Activated T-helper 1 cell treated with anti-CD3 and anti-CD28 coated beads, Interleukin-12 subunit alpha, Interleukin-12 subunit beta, Interleukin-2, Interleukin-4 antibody, amounts not matched to agents 30 ng/mL and 10 ng/mL and 1 ng/mL, durations not matched to agents 14 hours and 24 hours and 36 hours (primary cell): ENCODE measurements at places on chromosomes 5 and 9. TPM values are rescaled to one million over a fixed set of nuclear protein-coding genes. Genes with fewer than 3 reads are reported as not detected.
A peak's percentile ranks its signal among the peaks of the same experiment; 100 is the strongest.

GRCh38 chr9:1354606-1355005 lies 304.4 kb downstream of the DMRT2 start:
- H3K36me3 ChIP-seq: no peaks in the 10 kb centered on the region
- H3K4me3 ChIP-seq: no peak overlapping the region
- no peak for DNase-seq
- peaks cover 9% of the 10 kb centered on the region for H3K27me3 ChIP-seq
- no peak overlapping the region for H3K27ac ChIP-seq

GRCh38 chr9:614431-614830 lies 227.1 kb upstream of the DMRT1 start:
- DNase-seq: no peak
- H3K27ac ChIP-seq: no peak overlapping the region
- no peaks in the 10 kb centered on the region for H3K36me3 ChIP-seq
- H3K4me3 ChIP-seq: no peak overlapping the region
- H3K27me3 ChIP-seq: no peaks in the 10 kb centered on the region

GRCh38 chr5:59275510-59276324 lies 617.8 kb downstream of the PDE4D start:
- no peaks in the 10 kb centered on the region for H3K36me3 ChIP-seq
- peaks cover 11% of the 10 kb centered on the region for H3K4me1 ChIP-seq
- no peak for DNase-seq
- no peak overlapping the region for H3K27ac ChIP-seq
- peak overlapping the region; percentile 59 for H3K4me3 ChIP-seq

- no peak overlapping the region for H3K4me3 ChIP-seq
- peaks cover 18% of the 10 kb centered on the region for H3K4me1 ChIP-seq
- H3K27ac ChIP-seq: no peak overlapping the region
- no peaks in the 10 kb centered on the region for H3K27me3 ChIP-seq
- no peak for DNase-seq
Observed at GRCh38 chr5:175700991-175701390, 43.1 kb downstream of the HRH2 start.

- no peaks in the 10 kb centered on the region for H3K36me3 ChIP-seq
- no peak overlapping the region for H3K27ac ChIP-seq
- no peak for DNase-seq
- H3K4me3 ChIP-seq: no peak overlapping the region
- H3K27me3 ChIP-seq: no peaks in the 10 kb centered on the region
- no peaks in the 10 kb centered on the region for H3K4me1 ChIP-seq
Observed at GRCh38 chr9:134863941-134864820, 16.4 kb upstream of the FCN2 start.

DNA sequence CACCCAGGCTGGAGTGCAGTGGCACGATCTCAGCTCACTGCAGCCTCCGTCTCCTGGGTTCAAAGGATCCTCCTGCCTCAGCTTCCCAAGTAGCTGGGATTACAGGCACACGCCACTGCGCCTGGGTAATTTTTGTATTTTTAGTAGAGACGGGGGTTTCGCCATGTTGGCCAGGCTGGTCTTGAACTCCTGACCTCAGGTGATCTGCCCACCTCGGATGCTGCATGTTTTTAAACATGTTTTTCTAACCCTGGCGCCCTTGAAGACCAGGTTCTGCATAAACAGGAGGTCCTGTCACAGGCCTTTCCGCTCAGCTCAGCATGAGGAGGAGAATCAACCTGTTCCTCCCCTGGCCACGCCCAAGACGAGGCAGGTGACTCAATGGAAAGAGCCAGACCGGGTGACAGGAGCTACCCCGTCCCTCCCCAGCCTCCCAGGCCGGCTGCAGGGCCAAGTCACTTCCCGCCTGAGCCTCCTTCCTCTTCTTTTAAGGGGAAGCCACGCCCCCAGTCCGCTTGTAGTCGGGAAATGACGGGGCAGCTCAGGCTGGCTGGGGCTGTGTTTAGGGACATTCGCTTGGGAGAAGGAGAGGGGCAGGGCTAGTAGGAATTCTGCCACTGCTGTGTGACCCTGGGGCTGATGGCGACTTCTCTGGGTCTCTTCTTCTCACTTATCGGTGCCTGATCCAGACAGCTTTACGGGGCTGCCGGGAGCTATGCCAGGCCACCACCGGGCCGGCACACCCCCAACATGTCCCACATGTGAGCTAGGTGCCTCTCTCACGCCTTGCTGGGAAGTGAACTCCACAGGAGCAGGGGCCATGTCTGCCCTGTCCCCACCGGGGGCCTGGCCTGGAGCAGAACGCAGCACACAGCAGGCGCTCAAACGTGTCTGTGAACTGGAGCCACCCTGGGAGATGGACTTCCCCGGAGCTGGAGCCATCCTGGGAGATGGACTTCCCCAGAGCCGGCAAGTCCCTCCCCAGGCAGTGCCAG lies 6.1 kb downstream of the NOTCH1 start:
- H3K4me1 ChIP-seq: peaks cover 34% of the 10 kb centered on the region
- H3K36me3 ChIP-seq: peaks cover 35% of the 10 kb centered on the region
- no peaks in the 10 kb centered on the region for H3K27me3 ChIP-seq
- peak overlapping the region; percentile 93 for H3K4me3 ChIP-seq
- peak; percentile 91 for DNase-seq

DNA sequence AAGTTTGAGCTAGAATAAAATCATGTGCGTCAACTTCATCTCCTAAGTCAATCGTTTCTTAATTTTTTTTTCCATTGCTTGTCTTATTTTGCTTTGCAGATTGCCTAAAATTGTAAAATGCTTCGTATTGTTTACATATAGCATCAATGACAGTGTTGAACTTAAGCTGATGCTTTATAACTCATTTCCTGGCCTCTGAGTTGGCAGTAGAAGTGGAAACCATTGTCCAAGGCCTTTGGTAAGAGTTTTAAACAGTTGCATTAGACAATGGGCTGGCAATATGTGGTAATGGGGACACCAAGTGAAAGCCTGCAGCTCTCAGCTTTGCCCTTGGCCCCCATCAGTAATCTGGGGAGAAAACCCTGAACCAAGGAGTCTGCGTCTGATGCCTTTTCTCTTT lies 154.8 kb upstream of the GAS1 start:
- no peak overlapping the region for H3K27ac ChIP-seq
- H3K27me3 ChIP-seq: peaks cover 1% of the 10 kb centered on the region
- H3K36me3 ChIP-seq: no peaks in the 10 kb centered on the region
- no peaks in the 10 kb centered on the region for H3K4me1 ChIP-seq
- no peak for DNase-seq

GRCh38 chr5:53681079-53681478 lies 120.6 kb downstream of the NDUFS4 start:
- no peaks in the 10 kb centered on the region for H3K27me3 ChIP-seq
- H3K27ac ChIP-seq: no peak overlapping the region
- no peaks in the 10 kb centered on the region for H3K4me1 ChIP-seq

- H3K27me3 ChIP-seq: peaks cover 2% of the 10 kb centered on the region
- no peak overlapping the region for H3K27ac ChIP-seq
- no peak overlapping the region for H3K4me3 ChIP-seq
- DNase-seq: no peak
- no peaks in the 10 kb centered on the region for H3K4me1 ChIP-seq
Observed at GRCh38 chr5:160297776-160298175, 14.6 kb downstream of the CCNJL start.

GRCh38 chr5:33832404-33833236 lies 59.2 kb downstream of the ADAMTS12 start:
- H3K27ac ChIP-seq: no peak overlapping the region
- H3K36me3 ChIP-seq: no peaks in the 10 kb centered on the region
- no peak for DNase-seq

- H3K36me3 ChIP-seq: no peaks in the 10 kb centered on the region
- no peak overlapping the region for H3K4me3 ChIP-seq
- no peak for DNase-seq
- H3K4me1 ChIP-seq: no peaks in the 10 kb centered on the region
Observed at GRCh38 chr5:9536717-9537116, 9.2 kb downstream of the SEMA5A start.

GRCh38 chr9:93588641-93589609 lies 12.5 kb downstream of the PHF2 start:
- no peaks in the 10 kb centered on the region for H3K27me3 ChIP-seq
- H3K4me1 ChIP-seq: peaks cover 24% of the 10 kb centered on the region
- DNase-seq: no peak
- peaks cover 12% of the 10 kb centered on the region for H3K36me3 ChIP-seq
- H3K27ac ChIP-seq: no peak overlapping the region
- H3K4me3 ChIP-seq: no peak overlapping the region

DNA sequence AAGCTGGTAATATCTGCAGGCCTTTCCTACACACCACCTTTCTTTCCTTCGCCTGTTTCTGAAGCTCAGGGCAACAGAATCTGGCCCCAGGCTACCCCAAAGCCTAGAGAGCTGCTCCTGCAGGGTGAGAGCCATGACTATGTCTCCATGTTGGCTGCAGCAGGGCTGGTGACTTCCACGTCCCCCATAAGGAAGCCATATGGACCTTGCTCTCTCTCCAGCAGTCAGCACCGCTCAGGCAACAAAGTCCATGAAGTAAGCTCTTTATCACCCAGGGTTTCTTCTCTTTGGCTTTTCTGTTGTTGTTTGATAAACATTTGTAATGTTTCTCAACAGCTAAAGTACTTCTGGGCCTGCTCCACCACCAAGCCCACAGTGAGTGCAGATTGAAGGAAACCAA lies 125.2 kb downstream of the SLIT3 start:
- no peak overlapping the region for H3K27ac ChIP-seq
- no peaks in the 10 kb centered on the region for H3K4me1 ChIP-seq
- no peak for DNase-seq

DNA sequence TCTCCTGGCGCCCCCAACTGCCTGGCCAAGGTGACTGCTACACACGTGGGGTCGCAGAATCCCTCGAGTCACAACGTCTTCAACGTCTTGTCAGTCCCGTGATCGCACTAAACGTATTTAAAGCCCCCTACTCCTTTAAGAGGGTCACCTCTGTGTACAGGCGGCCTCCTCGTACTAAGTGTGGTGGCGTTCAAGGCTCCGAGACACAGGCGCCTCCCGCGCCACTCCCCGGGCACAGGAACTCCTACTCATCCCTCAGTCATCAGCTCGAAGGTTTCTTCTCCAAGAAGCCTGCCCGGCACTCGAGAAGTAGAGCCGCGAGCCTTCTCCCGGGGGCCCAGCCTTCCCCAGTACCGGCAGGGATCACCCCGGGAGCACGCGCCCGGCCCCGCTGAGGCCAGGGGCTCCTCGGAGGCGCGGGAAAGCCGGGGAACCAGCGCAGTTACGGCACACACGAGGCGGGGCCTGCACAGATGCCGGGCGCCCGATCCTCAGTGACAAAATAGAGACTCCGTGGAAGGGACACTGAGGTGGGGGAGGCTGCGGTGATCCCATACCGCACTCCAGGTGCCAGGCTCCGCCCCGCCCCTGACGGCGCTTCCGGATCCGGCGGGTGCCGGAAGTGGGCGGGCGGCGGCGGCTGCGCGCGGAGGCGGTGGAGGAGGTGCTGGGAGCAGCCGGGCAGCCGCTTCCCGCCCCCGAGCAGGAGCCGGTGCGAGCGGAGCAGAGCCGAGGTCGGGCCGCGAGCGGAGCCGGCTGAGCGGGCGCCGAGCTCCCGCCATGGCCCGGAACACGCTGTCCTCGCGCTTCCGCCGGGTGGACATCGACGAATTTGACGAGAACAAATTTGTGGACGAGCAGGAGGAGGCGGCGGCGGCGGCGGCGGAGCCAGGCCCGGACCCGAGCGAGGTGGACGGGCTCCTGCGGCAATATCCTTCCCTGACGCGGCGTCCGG lies 6.9 kb downstream of the ARPC5L start:
- DNase-seq: peak; percentile 93
- peak overlapping the region; percentile 99 for H3K4me3 ChIP-seq

DNA sequence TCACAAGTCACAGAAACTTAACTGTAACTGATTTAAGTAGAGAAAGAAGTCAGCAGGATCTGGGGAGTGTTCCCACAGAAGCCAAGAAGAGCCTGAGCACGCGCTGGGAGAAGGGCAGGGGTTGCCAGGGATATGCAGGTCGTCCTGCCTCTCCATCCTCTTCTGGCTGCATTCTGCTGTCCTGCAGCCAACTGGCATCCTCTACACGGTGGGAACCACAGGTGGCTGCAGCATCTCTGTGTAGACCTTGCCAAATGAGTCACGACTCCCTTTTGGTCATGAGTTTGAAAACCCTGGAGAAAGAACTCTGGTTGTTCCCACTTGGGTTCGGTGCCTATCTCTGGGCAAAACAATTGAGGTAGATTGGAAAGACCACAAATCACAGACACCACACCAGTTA lies 38.4 kb upstream of the PCA3 start:
- no peak for DNase-seq
- peaks cover 8% of the 10 kb centered on the region for H3K27me3 ChIP-seq
- H3K27ac ChIP-seq: no peak overlapping the region
- no peak overlapping the region for H3K4me3 ChIP-seq
- no peaks in the 10 kb centered on the region for H3K36me3 ChIP-seq

GRCh38 chr5:74179179-74179578 lies 461.3 kb downstream of the ENC1 start:
- H3K27me3 ChIP-seq: peaks cover 6% of the 10 kb centered on the region
- H3K36me3 ChIP-seq: no peaks in the 10 kb centered on the region
- DNase-seq: no peak
- no peaks in the 10 kb centered on the region for H3K4me1 ChIP-seq

- H3K27me3 ChIP-seq: no peaks in the 10 kb centered on the region
- DNase-seq: no peak
- no peak overlapping the region for H3K27ac ChIP-seq
- no peaks in the 10 kb centered on the region for H3K36me3 ChIP-seq
- no peak overlapping the region for H3K4me3 ChIP-seq
Observed at GRCh38 chr9:98159790-98160189, 32.6 kb downstream of the CORO2A start.

GRCh38 chr5:172724242-172725183 lies 46.5 kb downstream of the DUSP1 start:
- no peak overlapping the region for H3K4me3 ChIP-seq
- no peak for DNase-seq
- peaks cover 2% of the 10 kb centered on the region for H3K27me3 ChIP-seq
- H3K27ac ChIP-seq: no peak overlapping the region

GRCh38 chr5:56814361-56814962 lies 887 bp upstream of the MAP3K1 start:
- H3K4me3 ChIP-seq: peak overlapping the region; percentile 86
- no peak for DNase-seq
- H3K27me3 ChIP-seq: peaks cover 2% of the 10 kb centered on the region
- peak overlapping the region; percentile 82 for H3K27ac ChIP-seq
- H3K36me3 ChIP-seq: no peaks in the 10 kb centered on the region

The COL23A1 gene
- not detected in 2 replicates for total RNA-seq

The RNF130 gene
- 7.6 and 7.7 TPM in 2 replicates for total RNA-seq

The ZNF169 gene
- total RNA-seq: 9.3 and 9.9 TPM in 2 replicates

The NR2F1 gene
- not detected in 2 replicates for total RNA-seq

The SCGB3A2 gene
- not detected in 2 replicates for total RNA-seq

The LCN1 gene
- total RNA-seq: not detected in 2 replicates

The RAI14 gene
- total RNA-seq: 1.2 and 1.5 TPM in 2 replicates

The RNF208 gene
- total RNA-seq: 9.3 and 11.0 TPM in 2 replicates

The BASP1 gene
- 1.0 and 1.5 TPM in 2 replicates for total RNA-seq
